HepG2 (cell line): ENCODE measurements at places on chromosomes 13 and 19. TPM values are rescaled to one million over a fixed set of nuclear protein-coding genes. Genes with fewer than 3 reads are reported as not detected.
A peak's percentile ranks its signal among the peaks of the same experiment; 100 is the strongest.

Gene TCF3
- 38.0 and 53.2 TPM in 2 replicates for total RNA-seq

Gene CNN1
- 0.55 and 1.1 TPM in 2 replicates for total RNA-seq

Gene SLC15A1
- 0.20 TPM in 2 replicates for total RNA-seq

Gene TIMM13
- 108 and 116 TPM in 2 replicates for total RNA-seq

Gene HCST
- total RNA-seq: 0.24 TPM in 1 of 2 replicates, not detected in the other

Gene ZNF491
- total RNA-seq: 1.7 and 2.2 TPM in 2 replicates

Gene TEX26
- not detected in 2 replicates for total RNA-seq

Gene AMH
- total RNA-seq: 0.18 TPM in 1 of 2 replicates, not detected in the other

GRCh38 chr19:18415178-18415867 is 3.9 kb upstream of the SSBP4 start:
- peaks cover 59% of the 10 kb centered on the region for H3K4me1 ChIP-seq
- no peak for DNase-seq
- no peaks in the 10 kb centered on the region for H3K36me3 ChIP-seq
- H3K27me3 ChIP-seq: no peaks in the 10 kb centered on the region

DNA sequence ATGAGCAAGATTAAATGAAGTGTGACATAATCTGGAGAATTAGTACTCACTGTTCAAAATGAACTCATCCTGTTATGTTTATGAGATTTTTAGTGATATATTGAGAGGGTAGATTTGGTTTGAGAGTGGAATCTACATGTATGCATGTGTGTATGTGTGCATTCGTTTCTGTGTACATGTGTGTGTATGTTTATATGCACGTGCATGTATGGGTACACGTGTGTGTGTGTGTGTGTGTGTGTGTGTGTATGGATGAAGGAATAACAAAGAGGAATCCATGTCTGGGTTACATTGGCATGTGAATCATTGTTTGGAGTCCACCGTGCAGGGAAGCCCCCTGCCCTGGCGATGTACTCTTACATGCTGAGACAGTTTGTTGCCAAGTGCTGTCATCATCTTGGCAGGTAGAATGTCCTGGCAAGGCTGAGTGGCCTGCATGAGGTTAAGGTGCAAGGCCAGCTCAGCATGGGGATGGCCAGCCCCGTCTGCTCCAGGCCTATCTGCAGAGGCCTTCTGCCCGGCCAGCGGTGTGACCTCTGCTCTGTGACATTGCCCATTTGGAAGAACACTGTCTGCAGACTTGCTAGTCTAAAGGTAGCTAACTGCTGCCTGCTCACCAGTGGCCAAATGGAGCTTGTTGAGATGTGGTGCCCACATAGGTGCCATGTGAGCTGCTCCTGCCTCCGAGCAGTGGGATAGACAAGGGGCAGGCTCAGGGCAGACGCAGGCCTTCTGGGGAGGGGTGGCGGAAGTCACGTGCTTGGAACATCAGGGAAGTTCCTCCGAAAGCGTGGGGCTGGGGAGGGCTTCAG is 222.3 kb downstream of the TEX29 start:
- H3K27me3 ChIP-seq: peaks cover 25% of the 10 kb centered on the region
- no peaks in the 10 kb centered on the region for H3K36me3 ChIP-seq
- DNase-seq: no peak
- no peak overlapping the region for H3K27ac ChIP-seq
- H3K4me3 ChIP-seq: no peak overlapping the region

GRCh38 chr13:96785986-96786385 is 208.3 kb downstream of the OXGR1 start:
- H3K4me1 ChIP-seq: no peaks in the 10 kb centered on the region
- H3K4me3 ChIP-seq: no peak overlapping the region
- H3K36me3 ChIP-seq: no peaks in the 10 kb centered on the region
- H3K27me3 ChIP-seq: no peaks in the 10 kb centered on the region
- DNase-seq: no peak

GRCh38 chr13:51249770-51250741 is 27.9 kb downstream of the FAM124A start:
- H3K4me1 ChIP-seq: no peaks in the 10 kb centered on the region
- H3K27ac ChIP-seq: no peak overlapping the region
- no peak overlapping the region for H3K4me3 ChIP-seq
- DNase-seq: peak; percentile 13
- no peaks in the 10 kb centered on the region for H3K36me3 ChIP-seq

DNA sequence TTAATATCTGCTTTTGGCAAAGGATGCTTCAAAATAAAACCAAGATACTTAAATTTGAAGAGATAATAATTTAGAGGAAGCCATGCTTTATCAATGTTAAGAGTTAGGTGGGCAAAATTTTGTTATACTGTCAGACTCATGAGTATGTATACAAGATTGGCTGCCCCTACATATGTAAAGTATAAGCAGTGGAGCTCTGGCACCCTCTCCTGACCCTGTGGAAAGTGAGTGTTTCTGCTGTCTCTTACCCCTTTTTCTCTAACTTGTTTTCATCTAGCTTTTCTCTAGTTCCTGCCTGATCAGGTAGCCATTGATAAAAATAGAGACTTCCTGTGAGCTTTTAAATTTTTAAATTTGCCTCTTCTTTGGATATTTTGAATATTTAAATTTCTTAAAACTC is 710.9 kb upstream of the SPRY2 start:
- H3K27me3 ChIP-seq: no peaks in the 10 kb centered on the region
- no peak overlapping the region for H3K27ac ChIP-seq
- H3K4me1 ChIP-seq: no peaks in the 10 kb centered on the region
- H3K4me3 ChIP-seq: no peak overlapping the region
- no peaks in the 10 kb centered on the region for H3K36me3 ChIP-seq

GRCh38 chr13:33096886-33097605 is 80.8 kb downstream of the KL start:
- H3K27ac ChIP-seq: no peak overlapping the region
- no peak for DNase-seq
- no peaks in the 10 kb centered on the region for H3K36me3 ChIP-seq

DNA sequence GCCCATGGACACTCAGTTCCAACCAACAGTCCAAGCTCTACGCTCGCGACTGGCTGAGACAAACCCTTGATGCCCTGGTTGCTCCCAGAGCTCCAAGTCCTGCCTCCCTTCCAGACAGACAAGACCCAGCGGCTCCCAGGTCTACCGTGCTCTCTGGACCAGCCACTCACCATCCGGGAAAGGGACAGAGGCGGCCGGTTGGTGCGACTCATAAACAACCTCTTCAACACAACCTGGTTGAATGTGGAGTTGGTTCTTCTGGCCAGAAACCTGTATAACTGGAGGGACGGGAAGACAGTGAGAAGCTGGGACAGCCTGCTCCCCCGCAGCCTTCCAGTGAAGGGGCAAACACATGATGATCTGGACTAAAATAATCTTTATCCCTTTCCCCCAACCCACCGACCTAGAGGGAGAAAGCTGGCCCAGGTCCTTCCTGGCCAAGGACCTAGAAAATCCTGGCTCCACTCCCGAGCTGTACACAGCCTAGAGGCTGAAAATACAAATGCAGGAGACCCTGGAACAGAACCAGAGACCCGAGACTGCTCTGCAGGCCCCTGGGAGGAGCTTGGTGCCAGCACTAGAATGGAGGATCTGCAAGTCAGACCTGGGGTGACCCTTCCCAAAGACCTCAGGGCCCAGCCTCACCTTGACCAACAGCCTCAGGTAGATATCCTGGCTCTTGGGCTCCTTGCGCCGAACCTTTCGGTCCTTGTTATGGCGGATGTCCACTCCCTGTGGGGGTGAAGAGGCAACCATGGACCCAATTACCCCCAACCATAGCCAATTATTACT is 1.6 kb downstream of the RPL18 start:
- peaks cover 28% of the 10 kb centered on the region for H3K36me3 ChIP-seq
- H3K27ac ChIP-seq: peak overlapping the region; percentile 76
- H3K27me3 ChIP-seq: no peaks in the 10 kb centered on the region
- peaks cover 44% of the 10 kb centered on the region for H3K4me1 ChIP-seq

GRCh38 chr13:44267980-44268379 is 105.6 kb upstream of the SERP2 start:
- 0 out of 3 replicates have a peak, but pooled peaks cover 3% of the 10 kb centered on the region for H3K27me3 ChIP-seq
- H3K4me3 ChIP-seq: no peak overlapping the region
- no peak overlapping the region for H3K27ac ChIP-seq
- no peaks in the 10 kb centered on the region for H3K36me3 ChIP-seq

GRCh38 chr19:10568062-10568825 is 535 bp downstream of the CDKN2D start:
- no peaks in the 10 kb centered on the region for H3K36me3 ChIP-seq
- no peak for DNase-seq
- H3K4me1 ChIP-seq: peaks cover 54% of the 10 kb centered on the region
- no peak overlapping the region for H3K27ac ChIP-seq
- H3K4me3 ChIP-seq: peak overlapping the region; percentile 85
- H3K27me3 ChIP-seq: no peaks in the 10 kb centered on the region

- DNase-seq: no peak
- no peak overlapping the region for H3K4me3 ChIP-seq
- no peaks in the 10 kb centered on the region for H3K36me3 ChIP-seq
- H3K27ac ChIP-seq: no peak overlapping the region
- H3K4me1 ChIP-seq: no peaks in the 10 kb centered on the region
Observed at GRCh38 chr13:104650431-104650830, 1584.2 kb upstream of the SLC10A2 start.

DNA sequence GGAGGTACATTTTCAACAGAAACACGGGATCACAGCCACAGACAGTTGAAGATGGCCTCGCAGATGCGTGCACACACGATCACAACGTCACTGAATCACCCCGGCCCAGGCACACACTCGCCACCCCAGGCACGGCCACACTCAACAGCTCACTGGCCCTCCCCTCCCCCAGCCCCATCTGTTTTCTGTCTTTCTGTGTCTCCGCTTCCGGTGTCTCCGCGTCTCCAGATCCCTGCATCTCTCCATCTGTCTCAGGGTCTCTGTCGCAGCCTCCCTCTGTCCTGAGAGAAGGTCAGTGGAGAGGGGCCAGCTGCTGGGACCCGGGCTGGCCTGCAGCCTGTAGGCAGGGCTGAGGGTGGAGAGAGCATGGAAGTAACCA is 3.8 kb upstream of the ATP1A3 start:
- H3K27me3 ChIP-seq: peaks cover 7% of the 10 kb centered on the region
- H3K4me1 ChIP-seq: no peaks in the 10 kb centered on the region
- H3K4me3 ChIP-seq: no peak overlapping the region
- DNase-seq: no peak

GRCh38 chr19:11151181-11151580 is 4.4 kb downstream of the SPC24 start:
- H3K27ac ChIP-seq: no peak overlapping the region
- H3K4me3 ChIP-seq: no peak overlapping the region
- peaks cover 14% of the 10 kb centered on the region; the same call in 2 of the 3 replicates for H3K36me3 ChIP-seq

DNA sequence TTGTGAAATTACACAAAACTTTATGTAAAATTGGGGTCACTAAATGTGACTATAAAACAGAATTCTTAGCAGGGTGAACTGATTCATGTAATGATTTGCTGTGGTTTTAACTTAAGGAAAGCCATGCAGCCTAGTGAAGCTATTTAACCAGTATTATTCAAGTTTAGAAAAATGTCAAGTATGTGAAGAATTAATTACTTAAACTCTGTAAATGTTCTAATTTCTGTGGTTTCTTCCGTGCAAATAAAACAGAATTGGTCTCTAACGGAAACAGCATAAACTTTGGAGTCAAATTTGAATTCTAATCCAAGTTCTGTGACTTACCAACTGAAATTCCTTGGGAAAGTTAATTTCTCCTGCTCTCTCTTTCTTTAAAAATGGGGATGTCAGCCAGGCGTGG is 13.3 kb downstream of the CDC16 start:
- no peaks in the 10 kb centered on the region for H3K27me3 ChIP-seq
- no peaks in the 10 kb centered on the region for H3K4me1 ChIP-seq
- H3K27ac ChIP-seq: no peak overlapping the region
- no peak for DNase-seq

DNA sequence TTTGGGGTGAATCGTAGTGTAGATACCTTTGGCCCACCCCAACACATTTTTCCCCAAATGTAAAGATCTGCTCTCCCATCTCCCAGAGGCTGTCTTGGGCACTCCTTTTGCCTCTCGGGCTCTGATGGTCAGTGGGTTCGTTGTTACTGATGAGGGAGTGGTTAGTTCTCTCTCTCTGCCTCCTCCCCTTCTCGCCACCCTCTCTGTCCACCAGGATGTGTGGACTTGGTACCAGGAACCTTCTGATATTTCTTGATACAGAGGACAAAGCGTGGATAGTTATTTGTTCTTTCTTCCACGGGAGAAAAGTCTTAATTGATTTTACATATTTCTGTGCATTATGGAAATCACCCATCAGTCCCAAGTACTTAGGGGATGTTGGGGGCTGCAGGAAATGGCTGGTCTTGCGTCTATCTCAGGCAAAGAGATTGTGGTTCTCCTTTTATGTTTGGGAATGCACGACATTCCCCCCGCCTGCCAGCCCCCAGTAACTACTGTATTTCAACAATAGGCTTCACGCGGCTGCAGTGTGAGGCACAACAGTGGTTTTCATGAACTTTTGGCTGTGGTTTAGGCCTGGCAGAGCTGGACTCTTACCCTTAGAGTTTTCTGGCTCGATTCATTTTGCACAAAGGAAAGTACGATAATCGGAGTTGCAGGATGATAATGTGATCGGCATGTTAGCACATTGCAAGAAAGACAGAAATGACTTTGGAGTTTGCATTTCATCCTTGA is 79.0 kb upstream of the ZNF536 start:
- no peaks in the 10 kb centered on the region; the same call in none of the 2 replicates for H3K27me3 ChIP-seq
- DNase-seq: no peak
- H3K36me3 ChIP-seq: no peaks in the 10 kb centered on the region
- no peak overlapping the region for H3K27ac ChIP-seq
- H3K4me1 ChIP-seq: no peaks in the 10 kb centered on the region

- no peaks in the 10 kb centered on the region for H3K27me3 ChIP-seq
- no peak overlapping the region for H3K4me3 ChIP-seq
- H3K27ac ChIP-seq: no peak overlapping the region
- peaks cover 2% of the 10 kb centered on the region; the same call in 1 of the 2 replicates for H3K36me3 ChIP-seq
Observed at GRCh38 chr19:17803264-17803896, 8.4 kb downstream of the B3GNT3 start.

GRCh38 chr19:16197188-16197621 is 506 bp upstream of the AP1M1 start:
- DNase-seq: peak; percentile 61
- H3K4me1 ChIP-seq: peaks cover 46% of the 10 kb centered on the region
- H3K4me3 ChIP-seq: peak overlapping the region; percentile 62
- peak overlapping the region; percentile 82 for H3K27ac ChIP-seq
- H3K36me3 ChIP-seq: peaks cover 2% of the 10 kb centered on the region

- no peak for DNase-seq
- peaks cover under 1% of the 10 kb centered on the region; the same call in 1 of the 3 replicates for H3K36me3 ChIP-seq
- H3K27ac ChIP-seq: peak overlapping the region; percentile 91
- no peak overlapping the region for H3K4me3 ChIP-seq
Observed at GRCh38 chr13:52160506-52160905, 1.1 kb upstream of the NEK3 start.
